Activated naive CD4-positive, alpha-beta T cell (primary cell): ENCODE measurements at places on chromosomes 1 and 21.

GRCh38 chr1:28507247-28507645 lies 1.4 kb downstream of the RCC1 start:
- no peak for DNase-seq

- DNase-seq: no peak
These were observed at the start of gene SLC9C2 for GRCh38 chr1:173603056-173603591. SLC9C2 (minus strand) TSS chr1:173603072; CDS start chr1:173601776, 1,296 bp downstream.

GRCh38 chr1:182281541-182281940 lies 110.0 kb downstream of the GLUL start:
- no peak for DNase-seq

- DNase-seq: no peak
These were observed 102.3 kb downstream of the TMEM53 start for GRCh38 chr1:44571712-44572571.

- DNase-seq: no peak
These were observed 126.5 kb downstream of the CRYAA start for GRCh38 chr21:43295066-43295958.

GRCh38 chr1:20589331-20590278 lies 708 bp downstream of the CDA start:
- DNase-seq: no peak

DNA sequence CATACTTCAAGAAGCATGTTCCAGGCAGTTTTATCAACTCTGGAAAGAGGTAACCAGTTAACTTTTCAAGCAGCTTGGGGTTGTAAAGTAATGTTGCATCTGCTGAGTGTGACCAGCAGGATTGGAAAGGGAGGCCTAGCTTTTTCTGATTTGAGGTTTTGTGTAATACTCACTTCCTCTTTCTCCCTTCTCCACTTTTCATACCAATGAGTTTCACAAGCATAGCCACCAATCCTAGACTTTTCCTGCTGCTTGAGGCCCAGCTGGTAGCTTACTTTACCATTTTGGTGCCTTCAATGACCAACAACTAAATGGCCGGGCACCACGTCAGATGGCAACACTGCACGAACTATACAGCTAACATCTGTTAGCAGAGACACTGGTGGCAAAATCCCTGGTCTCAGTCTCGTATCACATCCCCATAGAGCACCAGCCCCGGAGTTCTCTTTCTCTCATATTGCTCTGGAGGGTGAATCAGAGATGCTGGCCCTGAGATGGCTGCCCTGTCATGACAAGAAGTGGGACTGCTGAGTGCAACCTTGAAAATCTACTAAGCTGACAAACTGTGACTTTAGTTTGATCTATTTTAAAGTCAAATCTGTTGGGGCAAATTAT lies 14.8 kb upstream of the GPR88 start:
- DNase-seq: no peak

DNA sequence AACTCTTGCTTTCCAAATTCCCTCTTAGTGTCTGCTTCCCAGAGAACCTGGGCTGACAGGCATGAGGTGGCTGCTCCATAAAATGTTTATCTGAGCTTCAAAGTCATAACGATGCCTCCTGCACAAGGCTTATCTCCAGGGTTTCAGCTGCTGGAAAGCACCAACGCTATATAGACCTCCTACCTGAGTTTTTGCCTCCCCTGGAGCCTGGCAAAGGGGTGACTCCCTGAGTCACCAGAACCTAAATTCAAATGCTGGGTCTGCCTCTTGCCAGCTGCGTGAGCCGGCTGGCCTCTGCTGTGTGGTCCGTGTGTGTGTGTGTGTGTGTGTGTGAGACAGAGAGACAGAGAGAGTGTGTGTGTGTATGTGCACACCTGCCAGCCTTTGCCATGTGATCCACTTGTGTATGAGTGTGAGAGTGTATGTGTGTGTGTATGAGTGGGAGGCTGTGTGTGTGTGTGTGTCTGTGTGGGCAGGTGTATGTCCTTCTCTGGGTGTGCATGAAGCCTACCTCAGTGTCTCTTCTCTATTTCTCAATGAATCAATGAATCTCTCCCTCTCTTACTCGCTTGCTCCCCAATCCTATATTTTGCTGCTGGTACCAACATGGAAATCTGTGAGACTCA lies 714.9 kb downstream of the MATN1 start:
- no peak for DNase-seq

DNA sequence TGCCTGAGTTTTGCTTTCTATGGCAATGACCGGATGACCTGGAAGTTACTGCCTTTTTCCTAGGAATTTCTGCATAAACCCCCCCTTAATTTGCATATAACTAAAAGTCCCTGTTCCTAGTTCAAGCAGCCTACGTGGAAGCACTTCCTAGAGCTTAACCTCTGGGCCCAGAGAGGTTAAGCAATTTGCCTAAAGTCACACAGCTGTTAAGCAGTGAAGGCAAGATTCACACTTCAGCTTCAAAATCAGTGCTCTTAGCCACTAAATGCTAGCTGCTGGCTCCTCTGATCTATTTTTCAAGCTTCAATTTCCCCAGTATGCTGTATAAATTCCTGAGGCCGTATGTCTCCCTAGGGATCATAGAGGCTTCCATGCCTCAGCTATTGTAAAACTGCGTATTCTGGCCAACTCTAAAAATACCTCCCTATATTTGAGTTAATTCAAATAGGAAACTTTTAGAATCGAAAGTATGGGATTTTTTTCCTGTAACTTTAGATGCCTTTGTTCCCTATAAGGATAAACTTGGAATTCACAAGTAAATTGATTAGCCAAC lies 53.1 kb upstream of the CD5L start:
- DNase-seq: no peak

DNA sequence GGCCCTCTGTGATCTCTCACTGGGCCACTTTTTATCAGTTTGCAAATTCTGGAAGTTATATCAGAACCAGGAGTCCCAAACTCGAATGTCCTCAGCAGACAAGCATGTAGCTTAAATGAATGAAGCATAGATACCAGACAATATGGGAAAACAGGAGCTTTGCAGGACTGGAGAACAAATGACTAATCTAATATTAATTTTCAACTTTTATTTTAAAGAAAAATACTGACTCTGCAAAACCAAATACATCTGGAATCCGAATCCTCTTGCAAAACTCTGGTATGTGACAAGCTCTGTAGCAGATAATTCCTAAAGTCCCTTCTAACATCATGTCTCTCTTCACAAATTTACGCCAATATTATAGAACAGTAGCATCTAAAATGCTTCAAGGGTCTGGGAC lies 427.4 kb downstream of the TTLL7 start:
- DNase-seq: no peak
